NCI-H1417 treated with DMSO at 0.1 percent for 48 hours (cell line): ENCODE measurements at places on chromosomes 2 and 18.
A peak's percentile ranks its signal among the peaks of the same experiment; 100 is the strongest.

GRCh38 chr2:99634234-99634633 is 144.4 kb upstream of the REV1 start:
- DNase-seq = no peak

DNA sequence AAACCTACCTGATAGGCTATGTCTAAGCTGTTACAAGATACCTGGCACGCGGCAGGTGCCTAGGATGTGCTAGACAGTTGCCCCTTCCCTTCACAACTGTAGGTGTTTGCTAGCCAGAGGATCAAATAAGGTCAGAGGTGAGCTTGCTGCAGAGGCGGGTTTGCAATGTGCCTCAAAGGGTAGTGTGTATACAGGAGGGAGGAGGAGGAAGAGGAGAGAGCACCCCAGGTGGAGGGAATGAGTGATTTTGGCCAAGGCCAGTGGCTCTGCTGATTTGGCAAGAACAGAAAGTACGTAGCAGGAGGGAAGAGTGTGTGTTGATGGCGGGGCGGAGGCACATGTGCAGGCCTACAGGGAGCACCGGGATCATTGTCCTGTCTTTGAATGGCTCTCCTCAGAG is 236.5 kb downstream of the HAUS1 start:
- DNase-seq = no peak

- DNase-seq = no peak
Measured at GRCh38 chr2:166410828-166411472, 35.2 kb upstream of the SCN9A start.

DNA sequence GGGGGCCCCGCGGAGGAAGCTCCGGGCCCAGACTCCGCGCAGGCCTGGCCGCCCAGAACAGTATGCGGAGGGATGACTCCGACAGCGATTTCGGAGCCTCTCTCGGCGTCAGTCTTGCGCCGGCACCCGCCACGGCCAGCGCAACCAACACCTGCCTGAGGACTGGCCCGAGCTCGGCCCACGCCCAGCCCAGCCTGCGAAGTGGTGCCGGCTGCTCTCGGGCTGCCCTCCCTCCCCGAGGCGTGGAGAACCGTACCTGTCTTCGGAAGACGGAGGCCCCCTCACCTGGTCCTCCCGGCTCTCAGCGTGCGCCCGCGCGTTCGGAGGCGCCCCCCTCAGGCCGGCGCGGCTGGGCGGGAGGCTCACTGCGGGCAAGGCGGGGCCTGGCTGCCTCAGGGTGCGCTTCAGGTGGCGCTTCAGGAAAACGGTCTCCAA is at the start of gene M1AP:
M1AP (minus strand) TSS at position 322 of the 435 bp plus-strand sequence. CDS start 8,055 bp downstream, outside the sequence.
- DNase-seq = no peak

GRCh38 chr2:241592126-241592845 is 33.7 kb downstream of the BOK start:
- DNase-seq = no peak

DNA sequence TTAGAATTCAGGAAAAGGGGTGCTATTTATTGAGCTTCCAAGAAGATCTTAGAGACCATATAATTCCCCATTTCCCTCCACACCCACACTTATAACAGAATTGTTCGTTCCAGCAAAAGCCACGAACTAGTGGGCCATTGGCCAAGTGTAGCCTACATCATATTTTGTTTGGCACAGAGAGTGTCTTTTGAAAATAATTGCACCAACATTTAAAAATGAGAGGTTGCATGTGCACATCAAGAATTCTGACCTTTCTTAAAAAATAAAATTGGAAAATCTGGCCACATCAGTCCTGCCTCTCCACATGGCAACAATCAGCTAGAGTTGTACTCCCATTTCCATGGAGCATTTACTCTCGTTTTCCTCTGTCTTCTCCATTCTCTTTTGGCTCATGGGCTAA is 655.5 kb upstream of the FANCL start:
- DNase-seq = no peak

GRCh38 chr2:96241900-96242611 is 23.7 kb downstream of the TMEM127 start:
- DNase-seq = no peak

- no peak for DNase-seq
Measured at GRCh38 chr2:148614014-148614321, 30.6 kb upstream of the EPC2 start.

DNA sequence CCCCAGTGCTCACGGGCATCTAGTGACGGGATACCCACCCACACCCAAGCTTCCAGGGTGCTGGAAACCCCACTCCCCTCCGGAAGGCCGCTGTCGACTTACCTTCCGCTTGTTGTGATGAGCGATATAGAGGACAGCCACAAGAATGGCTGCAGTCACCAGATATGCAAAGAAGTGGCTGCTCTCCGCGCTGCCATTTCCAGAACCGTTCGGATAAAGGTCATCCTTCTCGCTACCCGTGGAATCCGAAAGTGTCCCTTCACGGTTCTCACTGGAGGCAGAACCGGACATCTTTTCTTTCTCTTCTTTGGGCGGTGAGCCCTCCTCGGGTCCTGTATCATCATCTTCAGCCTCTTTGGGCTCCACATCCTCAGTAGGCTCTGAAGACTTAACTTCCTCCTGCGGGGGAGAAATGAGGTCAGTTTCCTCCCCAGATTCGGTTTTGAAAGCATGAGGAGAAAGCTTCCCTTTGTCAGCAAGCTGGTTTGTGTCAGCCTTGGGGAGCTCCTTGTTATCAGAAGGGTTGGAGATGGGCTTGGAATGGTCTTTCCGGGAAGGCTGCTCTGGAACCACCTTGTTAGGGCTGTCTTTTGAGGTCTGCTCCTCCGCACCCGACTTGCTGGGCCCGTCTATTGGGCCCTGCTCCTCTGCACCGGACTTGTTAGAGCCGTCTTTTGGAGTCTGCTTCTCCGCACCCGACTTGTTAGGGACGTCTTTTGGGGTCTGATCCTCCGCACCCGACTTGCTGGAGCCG is 1.2 kb downstream of the TGOLN2 start:
- no peak for DNase-seq

GRCh38 chr18:50240080-50240563 is 26.2 kb downstream of the CFAP53 start:
- DNase-seq = no peak

- DNase-seq = no peak
Measured at GRCh38 chr2:236847538-236848263, 238.0 kb upstream of the COPS8 start.

DNA sequence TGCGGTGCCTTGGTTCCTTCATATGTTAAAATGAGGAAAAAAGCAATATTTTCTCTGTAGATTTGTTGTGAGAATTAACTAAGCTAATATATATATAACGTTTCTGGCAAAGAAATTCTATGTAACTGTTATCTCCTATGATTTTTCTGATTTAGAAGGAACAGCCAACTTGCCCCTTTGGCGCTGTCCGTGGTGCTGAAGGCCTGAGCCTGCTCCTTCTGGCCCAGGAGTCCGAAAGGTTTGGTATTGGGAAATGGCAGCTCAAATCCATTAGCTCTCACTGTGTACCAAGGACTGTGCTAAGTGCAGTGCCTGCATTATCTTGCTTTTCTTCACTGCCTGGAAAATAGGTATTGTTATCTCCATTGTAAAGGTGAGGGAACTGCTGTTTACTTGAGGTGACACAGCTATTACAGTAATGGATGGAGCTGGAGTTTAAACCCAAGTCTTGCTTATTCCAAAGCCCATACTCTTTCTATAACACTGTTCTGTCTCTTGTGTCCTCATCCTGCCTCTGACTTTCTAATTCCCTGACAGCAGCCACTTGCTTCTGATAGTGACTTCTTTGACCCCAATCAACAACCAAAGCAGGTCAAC is 52.2 kb downstream of the C1QL2 start:
- no peak for DNase-seq

GRCh38 chr2:154836632-154837031 is 138.1 kb downstream of the KCNJ3 start:
- peak; percentile 12 for DNase-seq

DNA sequence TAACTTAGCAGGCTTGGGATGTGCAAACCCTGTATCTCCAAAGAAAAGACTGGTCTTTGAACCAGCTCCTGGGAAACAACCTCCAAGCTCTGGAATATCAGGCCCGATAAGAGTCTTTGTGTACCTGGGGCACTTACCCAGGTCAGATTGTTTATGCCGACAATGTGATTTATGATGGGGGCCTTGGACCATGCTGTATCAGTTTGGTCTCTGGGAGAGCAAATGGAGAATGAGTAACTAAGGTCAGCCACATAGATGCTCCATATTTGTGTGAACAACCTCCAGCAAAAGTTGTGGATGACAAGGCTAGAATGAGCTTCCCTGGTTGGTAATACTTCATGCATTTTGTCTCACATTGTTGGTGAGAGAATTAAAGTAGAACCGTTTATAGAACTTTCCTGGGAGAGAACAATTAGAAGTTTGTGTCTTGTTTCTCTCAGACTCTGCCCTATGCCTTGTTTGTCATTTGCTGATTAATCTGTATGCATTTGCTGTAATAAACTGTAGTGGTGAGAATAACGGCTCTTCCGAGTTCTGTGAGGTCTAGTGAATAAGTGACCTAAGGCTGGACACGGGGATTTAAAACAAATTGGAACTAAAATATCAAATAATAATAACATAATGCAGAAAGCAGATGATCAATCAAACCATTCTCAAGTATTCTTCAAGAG is 259.1 kb downstream of the XIRP2 start:
- DNase-seq = no peak

- no peak for DNase-seq
Measured at GRCh38 chr2:167842047-167842446, 405.3 kb downstream of the STK39 start.

GRCh38 chr2:160482673-160483072 is 10.9 kb downstream of the RBMS1 start:
- DNase-seq = no peak

GRCh38 chr2:135954020-135954601 is 31.3 kb downstream of the DARS1 start:
- no peak for DNase-seq

GRCh38 chr2:159550231-159550630 is 66.1 kb downstream of the BAZ2B start:
- no peak for DNase-seq

GRCh38 chr2:128623776-128624761 is 305.4 kb upstream of the HS6ST1 start:
- no peak for DNase-seq
